Adrenal gland (tissue), 19 donors: ENCODE measurements at places on chromosomes 2 and 18.
A peak's percentile ranks its signal among the peaks of the same experiment; 100 is the strongest.

DNA sequence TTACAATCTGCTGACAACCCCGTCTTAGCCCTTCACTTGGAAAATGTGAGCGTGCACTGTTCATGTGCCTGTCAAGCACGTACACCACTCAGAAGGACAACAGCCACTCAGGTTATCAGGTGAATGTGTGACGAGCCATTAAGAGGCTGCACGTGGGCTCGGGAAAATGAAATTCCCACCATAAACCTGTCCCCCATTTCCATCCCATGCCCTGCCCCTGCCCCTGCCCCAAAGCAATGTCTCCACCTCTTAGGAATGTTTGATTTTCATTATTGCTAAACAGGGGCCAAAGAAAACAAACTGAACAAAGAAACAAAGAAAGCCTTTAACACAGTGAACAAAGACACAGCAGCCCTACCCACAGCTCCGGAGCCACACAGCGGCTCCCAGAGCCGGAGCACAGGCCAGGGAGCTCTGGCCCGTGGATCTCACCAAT, 90.5 kb downstream of the TMEM18 start:
- H3K4me1 ChIP-seq = peaks cover 6% of the 10 kb centered on the region
- H3K27ac ChIP-seq = no peak overlapping the region
- H3K27me3 ChIP-seq = no peaks in the 10 kb centered on the region

DNA sequence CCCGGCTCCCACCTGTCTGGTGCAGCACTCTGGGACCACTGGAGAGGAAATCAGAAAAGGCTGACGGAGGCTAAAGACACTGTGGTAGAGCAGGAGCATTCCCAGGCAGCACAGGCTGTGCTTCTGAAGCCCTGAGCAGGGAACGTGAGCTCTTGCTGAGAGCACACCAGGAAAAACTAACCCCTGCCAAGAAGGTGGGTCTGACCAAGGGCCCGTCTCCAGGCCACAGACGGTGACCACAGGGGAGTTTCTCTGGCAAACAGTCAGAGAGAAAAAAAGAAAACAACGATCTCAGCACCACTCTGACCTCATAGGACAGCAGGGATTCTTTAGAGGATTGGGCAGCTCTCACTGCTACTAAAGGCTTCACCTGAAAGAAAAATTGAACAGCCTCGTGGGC, 201.4 kb downstream of the AFF3 start:
- H3K27me3 ChIP-seq = no peaks in the 10 kb centered on the region
- H3K36me3 ChIP-seq = no peaks in the 10 kb centered on the region
- no peaks in the 10 kb centered on the region for H3K4me1 ChIP-seq
- no peak for DNase-seq

- H3K27me3 ChIP-seq = no peaks in the 10 kb centered on the region
- no peak overlapping the region for H3K27ac ChIP-seq
These were observed 46.1 kb downstream of the TTC39C start for GRCh38 chr18:24060644-24061043.

DNA sequence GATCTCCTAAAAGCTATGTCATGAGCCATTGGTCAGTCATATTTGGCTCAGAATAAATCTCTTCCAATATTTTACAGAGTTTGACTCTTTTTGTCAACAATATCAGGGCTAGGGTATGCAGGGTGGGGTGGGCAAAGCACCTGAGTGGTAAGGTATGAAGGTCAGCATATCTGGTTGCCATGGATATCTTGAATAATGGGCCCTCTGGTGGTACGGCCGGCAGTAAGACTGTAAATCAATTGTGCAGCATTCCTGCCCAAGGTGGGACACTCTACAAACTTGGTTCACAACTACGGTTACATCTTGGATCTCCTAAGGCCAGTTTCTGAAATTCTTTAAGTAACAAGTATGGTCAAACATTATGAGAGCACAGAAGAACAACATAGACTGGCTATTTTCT, 119.6 kb downstream of the SPOPL start:
- no peak overlapping the region for H3K4me3 ChIP-seq
- H3K27me3 ChIP-seq = no peaks in the 10 kb centered on the region
- H3K27ac ChIP-seq = no peak overlapping the region
- H3K4me1 ChIP-seq = no peaks in the 10 kb centered on the region

- H3K27ac ChIP-seq = no peak overlapping the region
- H3K27me3 ChIP-seq = no peaks in the 10 kb centered on the region
- H3K36me3 ChIP-seq = peaks cover 10% of the 10 kb centered on the region
- no peak overlapping the region for H3K4me3 ChIP-seq
These were observed 775 bp downstream of the WDR12 start for GRCh38 chr2:202910698-202911097.

DNA sequence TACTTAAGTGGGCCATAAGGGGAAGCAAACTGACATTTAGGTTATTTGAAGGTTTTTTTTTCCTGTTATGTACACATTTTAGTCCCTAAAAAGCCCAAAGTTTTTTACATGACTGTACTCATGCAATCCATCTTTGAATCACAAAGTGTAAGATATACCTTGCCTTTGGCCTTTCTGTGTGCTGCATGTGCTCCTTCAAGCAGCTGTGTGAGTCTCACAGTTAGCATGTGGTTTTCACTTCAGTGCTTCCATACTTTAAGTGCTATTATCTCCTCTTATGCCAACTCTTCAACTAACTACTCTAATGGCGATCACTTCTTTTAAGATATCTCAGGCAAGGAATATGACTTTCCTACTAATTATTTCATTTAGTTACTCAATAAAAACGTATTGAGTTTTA, 597.1 kb upstream of the ACVR2A start:
- no peak for DNase-seq
- no peaks in the 10 kb centered on the region for H3K36me3 ChIP-seq
- no peak overlapping the region for H3K27ac ChIP-seq
- H3K27me3 ChIP-seq = no peaks in the 10 kb centered on the region
- H3K4me1 ChIP-seq = no peaks in the 10 kb centered on the region

GRCh38 chr2:41698678-41699422, 349.0 kb upstream of the PKDCC start:
- H3K4me1 ChIP-seq = no peaks in the 10 kb centered on the region
- H3K4me3 ChIP-seq = no peak overlapping the region

DNA sequence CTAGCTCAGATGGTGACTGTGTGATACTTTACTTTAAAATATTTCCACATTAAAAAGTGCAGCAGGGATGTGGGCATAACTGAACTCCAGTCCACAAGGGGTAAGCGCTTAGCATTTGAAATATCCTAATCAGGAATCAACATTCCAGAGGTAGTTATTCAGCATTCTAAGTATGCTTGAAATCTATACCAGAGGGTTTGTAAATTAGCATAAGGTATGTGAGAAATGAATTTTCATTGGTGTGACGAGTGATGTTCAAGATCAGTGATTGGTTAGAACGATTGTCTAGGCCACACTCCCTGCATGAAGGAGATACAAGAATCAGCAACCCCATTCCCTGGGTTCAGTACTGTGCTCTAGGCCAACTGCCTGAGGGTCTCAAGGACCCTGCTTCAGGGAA, 42.6 kb downstream of the MAPK4 start:
- no peak for DNase-seq
- no peaks in the 10 kb centered on the region for H3K27me3 ChIP-seq
- no peak overlapping the region for H3K27ac ChIP-seq

DNA sequence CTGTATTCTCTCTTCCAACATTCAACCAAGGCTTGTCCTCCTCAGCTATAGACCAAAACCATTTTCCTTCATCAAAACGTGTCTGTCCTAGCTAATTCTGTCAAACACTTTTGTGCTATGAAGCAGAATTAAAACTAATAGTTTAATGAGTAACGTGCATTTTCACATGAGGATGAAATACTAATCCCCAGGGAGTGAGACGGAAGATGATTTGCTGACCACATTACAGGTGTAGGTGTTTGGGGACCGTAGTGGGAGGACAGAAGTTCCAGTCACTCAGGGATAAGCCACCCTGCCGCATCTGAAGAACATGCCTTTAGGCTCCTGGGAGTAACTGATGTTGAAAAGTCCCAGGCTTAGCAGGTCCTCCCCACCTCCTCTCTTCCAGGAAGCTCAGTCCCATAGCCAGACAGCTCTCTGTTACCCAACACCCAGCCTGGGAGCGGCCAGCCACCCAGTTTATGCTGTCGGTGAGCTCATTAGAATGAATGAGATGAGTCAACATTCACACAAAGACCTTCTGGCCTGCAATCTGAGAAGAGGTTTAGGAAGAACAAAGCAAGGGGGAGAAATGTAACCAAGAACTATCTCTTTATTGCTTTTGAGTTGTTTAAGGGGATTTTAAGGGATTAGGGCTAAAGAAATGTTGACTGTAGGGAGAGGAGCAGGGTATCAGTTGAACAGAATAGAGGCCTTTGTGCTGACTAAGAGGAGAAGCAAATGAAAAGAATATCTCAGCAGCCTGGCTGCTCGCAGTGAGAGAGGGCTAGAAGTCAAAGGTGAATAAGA, 122.5 kb downstream of the FOXI3 start:
- H3K27me3 ChIP-seq = no peaks in the 10 kb centered on the region
- no peak for DNase-seq
- no peaks in the 10 kb centered on the region for H3K36me3 ChIP-seq
- H3K4me1 ChIP-seq = no peaks in the 10 kb centered on the region
- H3K27ac ChIP-seq = no peak overlapping the region

DNA sequence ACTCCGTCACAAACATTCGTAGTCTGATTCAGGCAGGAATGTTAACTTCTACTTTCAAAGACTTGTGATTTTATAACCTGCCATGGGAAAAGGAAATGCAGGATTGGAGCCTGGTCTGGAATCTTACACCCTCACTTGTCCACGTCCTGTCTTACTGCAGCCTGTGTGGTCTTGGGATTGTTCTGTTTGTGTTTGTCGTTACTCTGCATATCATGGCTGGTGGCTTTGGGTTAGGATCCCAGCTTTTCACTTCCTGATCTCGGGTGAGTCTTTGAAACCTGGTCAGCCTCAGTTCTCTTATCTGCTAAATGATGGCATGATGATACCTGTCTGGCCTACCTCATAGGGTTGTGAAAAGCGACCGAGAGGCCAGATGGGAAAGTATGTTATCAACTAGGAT, 34.6 kb downstream of the SH3BP4 start:
- no peak overlapping the region for H3K4me3 ChIP-seq
- H3K27ac ChIP-seq = no peak overlapping the region
- H3K36me3 ChIP-seq = no peaks in the 10 kb centered on the region
- no peak for DNase-seq
- no peaks in the 10 kb centered on the region for H3K27me3 ChIP-seq
- no peaks in the 10 kb centered on the region for H3K4me1 ChIP-seq

DNA sequence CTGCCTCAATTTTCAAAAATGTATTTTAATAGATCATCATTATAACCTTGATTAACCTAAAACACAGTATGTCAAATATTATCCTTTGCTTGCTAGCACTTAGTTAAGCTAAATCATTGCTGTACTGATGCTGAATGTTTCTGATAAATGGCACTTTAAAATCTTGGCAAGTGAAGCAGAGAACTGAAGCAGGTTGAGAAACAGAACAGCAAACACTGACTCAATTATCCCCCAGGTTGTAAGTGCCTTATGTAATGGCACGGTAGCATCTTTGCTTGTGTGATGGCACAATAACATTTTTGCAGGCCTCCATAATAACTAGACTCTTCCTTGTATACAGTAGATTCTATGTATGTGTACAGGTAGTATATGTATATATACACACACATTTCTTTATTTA, 33.8 kb downstream of the ARHGAP15 start:
- no peaks in the 10 kb centered on the region for H3K36me3 ChIP-seq
- no peaks in the 10 kb centered on the region for H3K27me3 ChIP-seq
- no peak overlapping the region for H3K4me3 ChIP-seq
- DNase-seq = no peak

- H3K4me3 ChIP-seq = no peak overlapping the region
- no peaks in the 10 kb centered on the region for H3K4me1 ChIP-seq
- H3K27ac ChIP-seq = no peak overlapping the region
- H3K27me3 ChIP-seq = no peaks in the 10 kb centered on the region
These were observed 66.1 kb downstream of the RBBP8 start for GRCh38 chr18:22999212-22999611.

DNA sequence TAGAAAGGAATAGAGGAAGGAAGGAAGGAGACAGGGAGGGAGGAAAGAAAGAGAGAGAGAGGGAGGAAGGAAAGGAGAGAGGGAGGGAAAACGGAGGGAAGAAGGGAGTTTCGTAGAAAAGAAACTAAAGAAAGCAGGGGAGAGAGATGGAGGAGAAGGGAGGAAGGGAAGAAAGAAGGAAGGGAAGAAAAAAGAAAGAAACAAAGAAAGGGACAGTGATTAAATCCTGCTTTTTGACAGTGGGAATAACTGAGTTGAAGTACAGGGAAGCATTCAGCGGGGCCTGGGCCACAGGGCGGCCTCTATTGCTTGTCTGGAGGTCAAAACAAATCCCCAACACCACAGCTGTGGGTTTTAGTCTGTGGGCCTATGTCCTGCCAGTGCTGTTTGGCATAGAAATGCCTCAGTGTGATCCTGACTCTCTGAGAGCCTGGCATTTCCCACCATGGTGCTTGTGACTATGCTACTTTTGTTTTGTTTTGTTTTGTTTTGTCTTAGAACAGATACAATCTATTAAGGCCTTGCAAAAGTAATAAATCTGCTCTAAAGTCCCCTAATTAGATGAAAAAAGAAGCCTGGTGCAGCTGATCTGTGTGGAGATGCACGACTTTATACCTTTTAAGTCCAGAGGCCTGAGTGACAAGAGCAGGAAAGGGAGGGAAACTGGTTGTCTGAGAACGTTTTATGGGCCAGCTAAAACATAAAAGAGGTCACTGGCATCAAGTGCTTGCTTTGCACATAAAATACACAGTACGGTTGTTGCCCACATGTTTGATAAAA, 40.0 kb downstream of the IL1RL2 start:
- peaks cover 10% of the 10 kb centered on the region for H3K4me1 ChIP-seq
- H3K27ac ChIP-seq = peak overlapping the region; percentile 98
- no peaks in the 10 kb centered on the region for H3K27me3 ChIP-seq
- no peaks in the 10 kb centered on the region for H3K36me3 ChIP-seq
- H3K4me3 ChIP-seq = no peak overlapping the region

- H3K4me1 ChIP-seq = peaks cover 30% of the 10 kb centered on the region
- no peak for DNase-seq
- no peaks in the 10 kb centered on the region for H3K36me3 ChIP-seq
- H3K27ac ChIP-seq = no peak overlapping the region
- no peak overlapping the region for H3K4me3 ChIP-seq
These were observed 1.3 kb upstream of the LRP2 start for GRCh38 chr2:169363560-169364150.

DNA sequence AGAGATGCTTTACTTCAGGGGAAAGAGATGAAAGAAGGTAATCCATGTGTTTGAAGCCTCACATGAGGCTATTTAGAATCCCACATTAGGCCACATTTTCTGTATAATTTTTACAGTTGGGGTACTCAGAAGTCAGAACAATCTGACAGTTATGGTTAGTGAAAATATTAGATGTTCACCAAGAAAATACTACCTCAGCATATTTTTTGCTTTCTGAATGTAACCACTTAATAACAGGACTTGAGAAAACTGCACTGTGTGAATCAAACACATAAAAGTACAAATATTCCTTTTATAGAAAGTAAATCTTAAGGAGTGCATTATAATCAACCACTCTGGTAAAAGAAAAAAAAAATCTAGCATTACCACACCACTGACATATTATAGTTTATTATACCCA, 169.3 kb downstream of the SATB2 start:
- H3K4me1 ChIP-seq = no peaks in the 10 kb centered on the region
- H3K27me3 ChIP-seq = no peaks in the 10 kb centered on the region
- H3K27ac ChIP-seq = no peak overlapping the region
